ENCODE measurements at places on chromosomes 13 and 19.

- DNase-seq, result no peak
These were observed 27.7 kb upstream of the CYSLTR2 start for GRCh38 chr13:48626077-48626449.

- DNase-seq, result peak; percentile 54
These were observed 5.7 kb downstream of the REX1BD start for GRCh38 chr19:18594096-18594823.

GRCh38 chr13:52103386-52103785 lies 25.5 kb downstream of the NEK5 start:
- no peak for DNase-seq

DNA sequence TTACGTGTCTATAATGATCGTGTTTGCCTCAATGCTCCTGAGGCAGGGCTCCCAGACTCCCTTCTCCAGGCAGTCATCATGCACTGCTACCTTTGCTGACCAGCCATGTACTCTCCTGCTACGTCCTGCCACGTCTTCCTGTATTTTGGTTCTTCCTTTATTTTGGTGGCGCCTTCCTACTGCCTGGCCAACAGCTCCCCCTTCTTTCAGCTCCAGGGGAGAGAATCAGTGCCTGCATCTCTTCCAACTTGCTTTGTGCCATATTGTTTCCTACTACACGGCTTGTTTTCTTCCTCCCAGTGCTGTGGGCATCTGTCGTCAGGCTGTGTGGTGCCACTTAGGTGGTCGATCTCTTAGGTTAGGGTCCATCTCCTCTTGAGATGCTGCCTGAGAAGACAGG lies 96.2 kb downstream of the FGF9 start:
- no peak for DNase-seq

- DNase-seq, result no peak
These were observed 6.0 kb downstream of the GPR183 start for GRCh38 chr13:99301056-99301838.

DNA sequence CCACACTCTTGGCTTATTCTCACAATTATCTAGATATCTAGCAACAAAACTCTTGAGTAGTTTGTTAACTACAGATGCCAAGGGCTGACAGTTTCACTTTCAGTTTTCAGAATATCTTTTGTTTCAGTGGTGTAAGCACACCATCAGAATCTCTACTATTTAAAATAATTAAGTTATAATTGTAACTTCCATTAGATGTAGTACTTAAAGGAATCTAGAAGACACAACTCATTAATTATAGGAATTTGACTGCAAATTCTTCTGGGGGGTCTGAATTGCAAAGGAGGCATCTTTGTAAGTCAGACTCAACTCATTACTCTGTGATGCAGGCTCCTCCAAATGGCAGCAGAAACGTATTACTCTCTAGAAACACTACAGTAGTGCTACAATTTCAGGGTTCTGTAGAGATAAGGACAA lies 44.9 kb upstream of the USPL1 start:
- DNase-seq, result no peak

GRCh38 chr19:13861714-13862531 lies 15.0 kb upstream of the NANOS3 start:
- peak; percentile 83 for DNase-seq

DNA sequence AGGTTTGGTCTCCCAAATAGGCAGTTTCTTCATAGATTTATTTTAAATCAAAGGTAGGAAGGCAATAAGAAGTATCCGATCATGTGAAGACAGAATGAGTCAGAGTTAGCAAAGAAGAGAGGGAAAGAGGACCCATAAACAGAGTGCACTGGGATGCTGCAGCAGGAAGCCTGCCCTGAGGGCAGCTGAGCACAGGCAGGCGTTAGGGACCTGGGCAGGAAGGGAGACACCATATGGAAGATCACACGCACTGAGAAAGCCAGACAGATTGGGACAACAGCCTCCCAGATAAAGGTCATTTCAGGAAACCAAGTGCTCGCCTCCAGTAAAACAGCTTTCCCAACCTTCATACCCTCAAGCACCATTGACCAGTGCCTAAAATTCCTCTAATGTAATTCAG lies 598.0 kb downstream of the EFNB2 start:
- no peak for DNase-seq

GRCh38 chr13:59360108-59360507 lies 803.6 kb downstream of the DIAPH3 start:
- DNase-seq, result no peak

- DNase-seq, result no peak
These were observed 4.6 kb upstream of the PRKCG start for GRCh38 chr19:53877361-53877766.

DNA sequence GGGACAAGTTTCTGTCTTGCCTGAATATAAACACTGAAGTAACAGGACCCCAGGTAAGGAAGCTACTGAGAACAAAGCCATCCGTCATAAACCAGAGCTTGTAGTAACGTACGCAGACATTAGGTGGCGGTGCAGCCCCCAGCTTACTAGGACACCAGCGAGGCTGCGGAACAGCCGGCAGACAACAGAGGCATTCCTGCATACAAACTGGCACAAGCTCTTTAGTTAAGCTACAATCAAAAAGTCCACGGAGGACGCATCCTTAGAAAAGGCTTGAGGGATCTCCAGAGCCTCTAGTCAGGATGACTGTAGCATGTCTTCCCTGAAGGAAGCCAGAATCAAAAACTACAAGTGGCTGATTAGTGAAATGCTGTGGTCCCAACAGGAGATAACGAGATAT lies 26.2 kb downstream of the ZNF160 start:
- DNase-seq, result no peak

- no peak for DNase-seq
These were observed 188.5 kb upstream of the HTR2A start for GRCh38 chr13:47085346-47085745.

Measured in stimulated activated CD8-positive, alpha-beta memory T cell treated with anti-CD3 and anti-CD28 coated beads, Interleukin-7, amount 100 ng/mL, for 1 hour (primary cell).